ENCODE measurements at places on chromosomes 3 and 15.

DNA sequence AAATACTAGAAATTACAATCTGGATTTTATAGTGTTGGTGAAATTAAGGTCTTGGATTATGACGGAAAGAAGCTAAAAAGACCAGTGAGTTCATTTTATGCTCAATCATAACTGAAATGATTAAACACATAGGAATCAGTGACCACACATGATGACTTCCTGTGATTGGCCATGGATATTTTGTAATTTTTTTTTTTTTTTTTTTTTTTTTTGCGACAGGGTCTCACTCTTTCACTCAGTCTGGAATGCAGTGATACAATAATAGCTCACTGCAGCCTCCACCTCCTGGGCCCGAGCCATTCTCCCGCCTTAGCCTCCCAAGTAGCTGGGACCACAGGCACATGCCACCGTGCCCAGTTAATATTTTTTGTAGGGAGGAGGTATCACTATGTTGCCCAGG is 47.4 kb downstream of the PAQR5 start:
- no peak for DNase-seq

- no peak for DNase-seq
These were observed 198.8 kb downstream of the XXYLT1 start for GRCh38 chr3:195071916-195072820.

DNA sequence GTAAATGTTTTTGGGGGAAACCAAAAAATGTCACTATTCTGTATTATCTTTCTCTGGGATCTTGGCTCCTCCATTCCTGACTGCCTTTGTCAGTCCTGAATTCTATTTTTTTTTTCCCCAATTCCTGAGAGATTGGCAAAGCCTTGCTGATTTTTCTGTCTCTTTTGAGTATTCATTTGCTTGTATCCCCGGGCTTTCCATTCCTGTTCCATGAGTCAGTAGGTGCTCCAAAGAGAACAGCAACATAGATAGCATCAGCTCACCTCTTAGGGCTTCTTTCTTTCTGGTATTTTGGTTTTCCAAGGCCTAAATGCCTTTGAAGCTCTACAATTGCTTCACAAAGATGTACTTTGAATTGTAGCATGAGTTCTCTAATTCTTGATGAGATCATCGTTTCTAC is 271.7 kb upstream of the LRRC3B start:
- DNase-seq = no peak

DNA sequence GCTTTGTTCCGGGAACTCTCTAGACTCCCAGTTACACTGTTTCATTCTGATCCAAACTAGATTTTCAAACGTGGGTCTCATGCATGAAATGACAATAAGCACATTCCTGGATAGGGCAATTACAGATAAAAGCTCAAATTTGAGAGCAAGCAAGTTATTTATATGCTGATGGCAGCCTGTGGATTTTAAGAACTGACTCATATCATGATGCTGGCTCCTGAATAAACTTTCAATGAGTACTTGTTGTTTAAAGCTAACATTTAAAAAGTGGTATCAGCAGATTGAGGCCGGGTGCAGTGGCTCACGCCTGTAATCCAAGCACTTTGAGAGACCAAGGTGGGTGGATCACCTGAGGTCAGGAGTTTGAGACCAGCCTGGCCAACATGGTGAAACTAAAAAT is 66.6 kb downstream of the LEO1 start:
- no peak for DNase-seq

DNA sequence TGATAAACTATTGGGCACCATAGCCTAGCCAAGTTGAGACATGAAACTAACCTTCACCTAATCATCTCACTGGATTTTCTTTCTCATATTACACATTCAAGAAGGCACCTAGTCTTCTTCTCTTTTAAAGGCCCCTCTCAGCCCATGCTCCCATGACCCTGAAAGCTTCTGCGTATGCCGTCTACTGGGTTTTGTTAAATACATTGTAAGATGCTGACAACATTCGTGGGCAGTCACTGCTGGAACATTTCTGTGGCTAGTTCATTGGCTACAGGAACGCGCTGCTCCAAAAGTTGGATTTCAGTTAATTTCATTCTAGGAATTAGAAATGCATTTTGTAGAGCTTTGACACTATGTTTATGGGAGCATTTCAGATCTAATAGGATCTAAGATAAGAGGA is 52.3 kb upstream of the CHD2 start:
- DNase-seq = no peak

DNA sequence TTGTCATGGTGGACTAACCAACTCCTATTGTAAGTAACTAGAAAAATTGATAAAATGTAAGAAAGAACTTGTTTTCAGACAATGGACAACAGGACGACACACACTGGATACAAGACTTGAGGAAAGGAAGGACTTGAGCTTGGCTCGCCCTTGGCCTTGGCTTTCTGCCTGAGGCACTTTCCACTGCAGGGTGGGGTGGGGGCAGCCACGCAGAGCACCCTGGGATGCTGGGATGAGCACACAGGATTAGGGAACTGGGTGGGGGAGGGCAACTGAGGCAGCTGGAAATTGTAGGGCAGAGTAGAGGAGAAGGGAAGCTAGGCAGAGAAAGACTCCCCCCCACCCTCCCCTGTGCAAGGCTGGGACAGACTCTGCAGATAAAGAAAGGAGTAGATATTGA is 25.5 kb upstream of the HHATL start:
- DNase-seq = no peak

- no peak for DNase-seq
These were observed 452 bp downstream of the BBX start for GRCh38 chr3:107523289-107523538.
